ENCODE measurements at places on chromosomes 2 and 18. TPM values are rescaled to one million over a fixed set of nuclear protein-coding genes. Genes with fewer than 3 reads are reported as not detected.

DNA sequence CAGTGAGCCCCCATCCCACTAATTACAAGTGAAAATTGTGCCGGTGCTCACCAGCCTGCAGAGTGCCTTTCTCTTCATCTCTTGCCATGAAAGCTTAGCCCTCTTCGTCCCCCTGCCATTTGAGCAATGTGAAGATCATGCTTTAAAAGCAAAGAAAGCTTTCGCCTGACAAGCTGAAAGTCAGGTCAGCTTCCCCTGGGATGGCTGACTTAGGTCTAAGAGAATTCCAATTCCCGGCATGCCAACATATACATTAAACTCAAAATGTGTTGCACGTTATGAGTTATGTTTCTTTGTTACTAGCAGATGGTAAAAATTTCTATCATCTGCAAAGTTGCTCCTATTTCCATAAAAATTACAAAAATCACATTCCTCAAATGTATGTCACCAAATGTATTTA lies 129.8 kb downstream of the AFF3 start:
- no peak for ATAC-seq

DNA sequence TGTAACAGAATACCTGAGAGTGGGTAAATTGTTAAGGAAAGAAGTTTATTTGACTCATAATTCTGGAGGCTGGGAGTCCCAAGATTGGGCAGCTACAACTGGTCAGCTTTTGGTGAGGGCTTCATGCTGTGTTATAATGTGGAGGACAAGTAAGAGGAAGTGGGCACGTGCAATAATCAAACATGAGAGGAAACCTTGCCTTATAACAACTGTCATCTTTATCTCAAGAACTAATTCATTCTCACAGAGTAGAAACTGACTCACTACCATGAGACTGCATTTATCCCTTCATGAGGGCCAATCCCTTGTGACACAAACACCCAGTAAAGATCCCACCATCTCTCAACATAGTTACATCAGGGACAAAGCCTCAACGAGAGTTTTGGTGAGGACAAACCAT lies 318.1 kb upstream of the NT5C1B start:
- ATAC-seq = no peak

- no peak for ATAC-seq
Observed at GRCh38 chr2:74550231-74550630, 3.5 kb downstream of the LOXL3 start.

- ATAC-seq = no peak
Observed at GRCh38 chr2:189116979-189117378, 62.6 kb downstream of the COL5A2 start.

DNA sequence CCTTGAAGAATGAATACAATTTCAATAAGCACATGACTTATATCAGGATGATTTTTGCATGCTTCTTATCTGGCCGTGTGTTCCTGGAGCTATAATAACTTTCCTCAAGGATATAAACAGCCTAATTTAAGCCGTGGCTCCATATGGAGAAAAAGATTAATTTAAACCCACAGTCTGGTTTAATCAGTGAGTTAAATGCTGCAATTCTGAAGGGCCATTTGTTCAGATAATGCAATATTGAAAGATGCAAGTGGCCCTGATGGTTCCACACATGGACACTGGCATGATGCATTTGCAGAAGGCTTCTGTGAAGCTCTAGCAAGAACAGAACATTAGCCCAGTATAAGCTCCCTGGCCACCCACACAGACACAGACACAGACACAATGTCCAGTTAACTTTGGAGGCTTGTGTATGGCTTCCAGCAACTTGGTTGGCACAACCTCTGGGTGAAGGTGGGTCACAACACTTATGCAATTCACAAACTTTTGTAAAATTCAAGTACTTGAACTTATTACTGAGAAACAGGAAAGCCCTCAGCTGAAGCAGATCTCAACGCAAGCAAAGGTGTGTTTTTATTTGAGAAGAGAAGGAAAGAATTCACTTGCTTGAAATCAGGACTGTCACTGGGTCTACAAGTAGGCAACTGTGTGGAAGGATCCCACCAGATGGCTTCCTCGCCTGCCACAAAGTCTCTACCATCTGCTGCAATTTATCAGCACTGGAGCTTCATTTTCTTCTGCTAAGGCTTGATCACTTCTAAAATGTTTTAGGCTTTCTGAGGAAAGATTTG lies 63.3 kb downstream of the MDH1 start:
- no peak for ATAC-seq

DNA sequence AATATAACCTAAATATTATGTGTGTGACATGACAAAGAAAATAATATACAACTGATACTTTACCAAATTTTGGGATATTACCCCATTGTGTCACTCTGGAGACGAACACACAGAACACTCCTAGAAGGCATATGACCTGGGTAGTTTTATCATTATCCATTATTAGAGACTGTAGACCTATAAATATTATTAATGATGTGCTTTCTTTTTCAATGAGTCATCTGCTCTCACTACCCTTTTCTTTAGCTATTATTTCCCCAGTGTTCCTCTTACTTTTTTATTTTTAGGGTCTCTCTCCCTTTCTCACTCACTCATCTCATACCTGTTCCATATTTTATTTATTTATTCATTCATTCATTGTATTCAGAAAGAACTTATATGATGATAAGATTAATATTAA lies 143.3 kb upstream of the ITGA4 start:
- ATAC-seq = no peak

DNA sequence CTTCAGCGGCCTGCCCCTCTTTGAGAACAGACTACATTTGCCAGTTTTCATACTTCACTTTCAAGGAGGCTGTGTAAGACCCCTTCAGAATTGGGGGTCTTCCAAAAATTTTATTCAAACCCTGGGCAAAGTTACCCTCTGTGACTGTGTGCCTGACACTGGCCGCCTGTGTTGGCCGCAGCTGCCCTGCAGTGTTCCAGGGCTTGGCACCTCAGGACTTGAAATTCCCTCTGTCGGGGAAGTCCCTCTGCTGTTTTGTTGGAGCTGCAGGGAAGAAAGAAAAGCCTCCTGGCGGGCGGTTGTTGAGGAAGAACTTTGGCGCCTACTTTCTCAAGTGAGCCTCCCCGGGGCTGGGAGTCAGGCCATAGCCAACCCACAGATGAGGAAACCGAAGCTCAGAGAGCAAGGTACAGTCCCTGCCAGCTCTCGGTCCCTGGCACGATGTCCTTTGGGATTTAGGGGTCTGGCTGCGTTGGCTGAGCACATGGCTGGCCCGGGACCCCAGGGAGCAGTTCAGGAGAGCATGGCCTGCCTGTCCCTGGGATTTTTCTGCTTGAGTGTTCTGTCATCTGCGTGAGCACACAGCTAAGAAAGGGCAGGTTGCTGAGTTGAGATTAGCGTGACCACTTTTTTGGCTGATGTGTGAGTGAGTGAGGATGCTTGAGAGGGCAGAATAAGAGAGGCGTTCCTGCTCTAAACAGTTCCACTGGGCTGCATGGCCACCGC lies 17.9 kb upstream of the ASB1 start:
- ATAC-seq = no peak

GRCh38 chr2:98507891-98508708 lies 63.4 kb downstream of the INPP4A start:
- ATAC-seq = no peak

DNA sequence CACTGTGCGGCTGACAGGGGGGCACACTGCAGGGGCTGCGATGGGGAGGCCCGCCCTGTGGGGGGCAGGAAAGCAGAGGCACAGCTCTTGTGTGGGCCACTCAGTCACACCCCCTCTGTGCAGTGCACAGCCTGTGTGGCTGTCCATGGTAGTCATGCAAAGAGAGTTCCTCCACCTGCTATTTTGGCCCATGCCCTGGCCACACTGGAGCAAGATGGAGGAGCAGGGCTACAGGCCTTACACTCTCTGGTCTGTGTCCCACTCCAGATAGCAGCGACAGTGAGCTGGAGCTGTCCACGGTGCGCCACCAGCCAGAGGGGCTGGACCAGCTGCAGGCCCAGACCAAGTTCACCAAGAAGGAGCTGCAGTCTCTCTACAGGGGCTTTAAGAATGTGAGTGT lies 28.5 kb upstream of the FAHD2A start:
- ATAC-seq = no peak

DNA sequence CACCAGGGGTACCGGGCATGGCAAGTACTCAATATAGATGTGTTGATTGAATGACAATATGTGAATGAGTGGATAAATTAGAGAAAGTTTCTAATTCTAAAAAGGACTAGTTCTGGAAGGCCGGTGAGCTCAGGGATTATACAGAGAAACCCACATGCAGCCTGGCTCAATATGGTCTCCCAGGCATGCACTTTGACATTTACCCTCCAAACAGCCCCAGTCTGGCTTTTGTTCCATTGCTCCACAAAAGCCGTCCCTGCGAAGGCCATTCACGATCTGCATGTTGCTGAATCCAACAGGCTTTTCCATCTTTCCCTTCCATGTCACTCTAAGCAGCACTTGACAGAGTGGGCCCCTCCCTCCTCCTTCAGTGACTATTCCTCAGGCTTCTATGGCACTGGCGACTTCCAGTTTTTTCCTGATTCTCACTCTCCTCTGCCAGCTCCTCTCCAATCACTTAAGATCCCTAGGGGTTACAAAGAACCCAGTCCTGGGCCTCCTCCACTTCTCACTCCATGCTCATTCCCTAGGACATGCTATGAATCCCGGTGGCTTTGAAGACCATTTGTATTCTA lies 266.7 kb downstream of the AFF3 start:
- ATAC-seq = no peak

The DYNAP gene
- 26.2 TPM for total RNA-seq
